ENCODE measurements at places on chromosomes 4 and X. TPM values are rescaled to one million over a fixed set of nuclear protein-coding genes. Genes with fewer than 3 reads are reported as not detected.

DNA sequence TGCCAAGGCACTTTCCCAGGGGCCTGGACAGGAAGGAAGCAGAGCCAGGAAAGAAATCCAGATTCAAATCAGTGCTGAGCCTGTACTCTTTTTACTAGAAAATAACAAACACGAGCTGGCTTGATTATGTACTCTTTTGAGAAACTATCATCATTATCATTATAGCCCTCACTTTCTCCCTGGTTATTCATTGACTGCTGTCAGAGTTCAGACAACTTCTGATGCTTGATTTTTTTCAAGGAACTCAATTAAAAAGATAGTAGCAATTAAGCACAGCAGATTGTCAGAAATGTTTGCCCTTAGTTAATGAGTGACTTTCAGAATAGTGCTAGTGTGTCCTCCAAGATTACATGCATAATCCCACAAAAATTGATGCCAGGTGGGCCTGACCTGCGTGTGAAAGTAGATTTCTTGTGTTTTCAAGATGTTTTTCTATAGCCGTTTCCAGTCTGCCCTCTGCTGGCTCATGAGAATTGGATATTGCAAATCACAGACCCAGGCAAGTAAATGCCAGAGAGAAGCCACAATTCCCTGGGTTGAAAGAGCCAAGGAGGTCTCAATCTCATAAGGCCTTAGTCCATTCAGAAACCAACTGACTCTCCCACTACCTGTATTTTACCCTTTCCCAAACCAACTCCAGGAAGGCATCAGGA lies 14.3 kb upstream of the PNPLA4 start:
- DNase-seq: no peak
- no peaks in the 10 kb centered on the region for H3K36me3 ChIP-seq
- no peak overlapping the region for H3K4me3 ChIP-seq
- H3K4me1 ChIP-seq: no peaks in the 10 kb centered on the region
- H3K27me3 ChIP-seq: no peaks in the 10 kb centered on the region

GRCh38 chr4:37561803-37562207 lies 124.4 kb downstream of the RELL1 start:
- H3K27ac ChIP-seq: no peak overlapping the region
- no peak overlapping the region for H3K4me3 ChIP-seq
- no peaks in the 10 kb centered on the region for H3K4me1 ChIP-seq
- H3K36me3 ChIP-seq: no peaks in the 10 kb centered on the region
- H3K27me3 ChIP-seq: no peaks in the 10 kb centered on the region

DNA sequence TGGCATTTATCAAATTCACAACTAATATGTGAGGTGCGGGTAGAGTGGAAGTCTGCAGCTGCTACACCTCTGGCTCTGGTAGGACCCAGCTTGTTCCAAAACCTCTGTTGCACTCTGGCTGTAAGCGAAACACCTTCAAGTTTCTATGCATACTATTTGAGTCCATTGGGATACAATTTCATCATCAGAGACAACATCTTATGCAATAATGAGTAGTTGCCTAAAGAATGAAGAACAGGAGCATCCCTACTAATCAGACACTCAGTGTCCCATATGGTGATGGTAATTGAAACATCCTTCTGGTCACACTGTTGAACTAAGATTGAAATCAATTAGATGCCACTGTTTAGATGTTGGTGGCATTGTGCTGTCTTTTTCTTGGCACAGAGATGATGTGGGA lies 178.4 kb downstream of the MGST2 start:
- H3K4me1 ChIP-seq: no peaks in the 10 kb centered on the region
- H3K27ac ChIP-seq: peak overlapping the region; percentile 42
- H3K4me3 ChIP-seq: no peak overlapping the region
- H3K27me3 ChIP-seq: no peaks in the 10 kb centered on the region

- no peaks in the 10 kb centered on the region for H3K27me3 ChIP-seq
- no peaks in the 10 kb centered on the region for H3K4me1 ChIP-seq
- H3K4me3 ChIP-seq: no peak overlapping the region
- H3K36me3 ChIP-seq: no peaks in the 10 kb centered on the region
Observed at GRCh38 chr4:147060151-147060931, 114.7 kb upstream of the TTC29 start.

DNA sequence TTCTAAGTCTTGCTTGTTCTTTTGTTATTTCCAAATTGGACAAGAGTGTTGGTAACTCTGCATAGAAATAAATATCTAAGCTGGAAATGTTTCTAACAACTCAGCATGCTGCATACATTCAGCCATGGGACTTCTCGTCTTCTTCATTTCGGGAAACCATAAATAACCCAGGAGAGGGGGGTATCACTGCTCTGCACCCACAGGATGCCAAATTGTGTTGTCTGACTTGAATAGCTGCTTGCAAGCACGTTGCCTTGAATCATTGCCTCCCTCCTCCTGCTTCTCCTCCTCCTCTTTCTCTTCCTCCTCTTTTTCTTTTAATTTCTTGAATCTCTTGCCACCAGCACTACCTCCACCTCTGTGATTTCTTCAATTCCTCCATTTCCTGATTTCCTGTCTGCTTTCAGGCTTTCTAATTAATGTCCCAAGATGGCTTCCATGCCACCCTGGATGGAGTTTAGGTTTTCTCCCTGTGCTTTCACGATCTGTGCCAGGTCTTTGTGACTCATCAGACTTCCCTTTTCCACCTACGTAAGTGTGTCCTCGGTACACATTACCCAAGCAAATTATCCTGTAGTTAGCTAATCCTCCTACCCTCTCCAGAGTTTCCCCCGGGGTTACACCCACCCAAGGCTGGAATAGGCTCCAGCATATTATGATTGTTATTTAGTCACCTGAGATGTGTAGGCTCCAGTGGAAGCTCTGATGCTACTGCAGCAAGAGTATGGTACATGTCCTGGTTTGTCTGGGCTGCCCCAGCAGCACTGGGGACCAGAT lies 122.6 kb upstream of the VCX3B start:
- no peak for DNase-seq
- no peaks in the 10 kb centered on the region for H3K4me1 ChIP-seq
- H3K27me3 ChIP-seq: no peaks in the 10 kb centered on the region

- H3K4me1 ChIP-seq: no peaks in the 10 kb centered on the region
- H3K27me3 ChIP-seq: no peaks in the 10 kb centered on the region
- no peak overlapping the region for H3K4me3 ChIP-seq
- H3K27ac ChIP-seq: no peak overlapping the region
Observed at GRCh38 chrX:29043746-29044145, 456.5 kb downstream of the IL1RAPL1 start.

DNA sequence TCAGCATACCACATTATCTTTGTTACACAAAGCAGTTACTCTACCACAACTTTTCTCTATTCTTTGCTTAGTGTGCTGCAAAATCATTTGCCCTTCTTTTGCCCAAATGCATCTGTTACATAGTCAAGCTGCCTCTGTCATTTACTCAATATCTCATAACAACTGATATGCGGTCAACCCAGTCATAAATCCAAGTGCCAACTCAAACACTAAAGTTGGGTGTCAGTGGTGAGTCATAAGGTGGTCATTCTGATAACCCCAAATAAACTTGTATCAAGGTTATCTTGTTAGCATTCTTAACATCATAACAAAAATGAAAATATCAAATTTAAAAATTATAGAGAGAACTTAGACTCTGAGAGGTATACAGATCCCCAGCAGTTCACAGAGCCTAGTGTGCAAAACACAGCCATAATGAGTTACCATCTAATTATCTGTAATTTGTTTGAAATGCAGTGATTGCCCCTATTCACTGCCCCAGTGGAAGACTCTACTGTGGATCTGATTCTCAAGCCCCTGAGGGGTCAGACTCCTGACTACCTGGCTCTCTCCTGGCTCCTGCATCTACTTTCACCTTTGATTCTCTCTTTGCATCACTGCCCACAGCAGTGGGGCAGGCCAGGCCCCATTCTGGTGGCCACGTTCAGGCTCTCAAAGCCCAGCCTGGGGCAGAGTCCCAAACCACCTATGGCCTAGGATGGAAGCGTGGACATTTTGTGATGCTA lies 29.2 kb downstream of the TBC1D9 start:
- peaks cover 38% of the 10 kb centered on the region for H3K4me1 ChIP-seq
- H3K27me3 ChIP-seq: no peaks in the 10 kb centered on the region
- no peak for DNase-seq
- no peaks in the 10 kb centered on the region for H3K36me3 ChIP-seq
- peak overlapping the region; percentile 37 for H3K27ac ChIP-seq

GRCh38 chrX:53048169-53049126 lies at the start of gene GPR173:
GPR173 (plus strand) TSS chrX:53048789; CDS start chrX:53076622, 27,833 bp downstream.
- no peaks in the 10 kb centered on the region for H3K4me1 ChIP-seq
- H3K27me3 ChIP-seq: no peaks in the 10 kb centered on the region
- peak within 1 kb of the TSS; percentile 15 for H3K4me3 ChIP-seq

- no peaks in the 10 kb centered on the region for H3K27me3 ChIP-seq
- H3K36me3 ChIP-seq: no peaks in the 10 kb centered on the region
- H3K27ac ChIP-seq: no peak overlapping the region
- DNase-seq: no peak
- H3K4me1 ChIP-seq: no peaks in the 10 kb centered on the region
- H3K4me3 ChIP-seq: no peak overlapping the region
Observed at GRCh38 chr4:26780539-26780938, 80.1 kb upstream of the STIM2 start.

- H3K4me3 ChIP-seq: no peak overlapping the region
- H3K4me1 ChIP-seq: peaks cover 4% of the 10 kb centered on the region
- H3K36me3 ChIP-seq: no peaks in the 10 kb centered on the region
- H3K27me3 ChIP-seq: peaks cover 63% of the 10 kb centered on the region
- no peak overlapping the region for H3K27ac ChIP-seq
- DNase-seq: no peak
Observed at GRCh38 chr4:42149004-42149403, 3.5 kb downstream of the BEND4 start.

GRCh38 chrX:153387987-153388721 lies 13.0 kb downstream of the PNMA6E start:
- no peak overlapping the region for H3K4me3 ChIP-seq
- H3K4me1 ChIP-seq: no peaks in the 10 kb centered on the region
- DNase-seq: no peak
- no peaks in the 10 kb centered on the region for H3K27me3 ChIP-seq
- no peaks in the 10 kb centered on the region for H3K36me3 ChIP-seq
- H3K27ac ChIP-seq: no peak overlapping the region

- no peak overlapping the region for H3K27ac ChIP-seq
- H3K36me3 ChIP-seq: no peaks in the 10 kb centered on the region
- H3K4me1 ChIP-seq: no peaks in the 10 kb centered on the region
- no peak overlapping the region for H3K4me3 ChIP-seq
- peaks cover 6% of the 10 kb centered on the region for H3K27me3 ChIP-seq
Observed at GRCh38 chr4:7086384-7086783, 18.5 kb upstream of the GRPEL1 start.

DNA sequence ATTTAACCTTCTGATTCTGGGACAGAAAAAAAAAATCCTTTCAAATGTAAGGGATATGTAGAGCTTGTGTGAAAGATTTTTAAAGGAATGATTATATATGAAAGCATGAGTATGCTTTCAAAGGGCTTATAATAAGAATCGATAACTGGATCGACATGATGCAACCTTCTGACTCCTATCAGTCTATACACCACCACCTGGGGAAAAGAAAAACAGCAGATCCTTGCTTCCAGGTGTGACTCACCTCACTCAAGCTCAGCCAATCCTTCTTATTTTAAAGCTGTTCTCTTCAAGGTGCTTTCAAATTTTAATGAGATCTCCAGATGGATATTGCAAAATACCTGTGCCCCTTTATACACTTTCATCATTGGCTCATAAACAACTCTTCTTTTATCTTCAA lies 102.1 kb upstream of the EDNRA start:
- no peaks in the 10 kb centered on the region for H3K4me1 ChIP-seq
- no peaks in the 10 kb centered on the region for H3K27me3 ChIP-seq
- no peak overlapping the region for H3K27ac ChIP-seq
- H3K4me3 ChIP-seq: no peak overlapping the region
- DNase-seq: no peak
- no peaks in the 10 kb centered on the region for H3K36me3 ChIP-seq

GRCh38 chr4:175412746-175413145 lies 399.3 kb downstream of the GPM6A start:
- DNase-seq: no peak
- no peak overlapping the region for H3K27ac ChIP-seq
- no peak overlapping the region for H3K4me3 ChIP-seq
- H3K27me3 ChIP-seq: no peaks in the 10 kb centered on the region

GRCh38 chr4:6327220-6327917 lies 57.7 kb downstream of the WFS1 start:
- no peaks in the 10 kb centered on the region for H3K4me1 ChIP-seq
- no peak overlapping the region for H3K4me3 ChIP-seq
- peak; percentile 83 for DNase-seq
- no peaks in the 10 kb centered on the region for H3K36me3 ChIP-seq

GRCh38 chr4:105470766-105471165 lies 3.1 kb downstream of the PPA2 start:
- peaks cover 13% of the 10 kb centered on the region for H3K4me1 ChIP-seq
- no peak overlapping the region for H3K4me3 ChIP-seq
- DNase-seq: no peak
- no peaks in the 10 kb centered on the region for H3K27me3 ChIP-seq

DNA sequence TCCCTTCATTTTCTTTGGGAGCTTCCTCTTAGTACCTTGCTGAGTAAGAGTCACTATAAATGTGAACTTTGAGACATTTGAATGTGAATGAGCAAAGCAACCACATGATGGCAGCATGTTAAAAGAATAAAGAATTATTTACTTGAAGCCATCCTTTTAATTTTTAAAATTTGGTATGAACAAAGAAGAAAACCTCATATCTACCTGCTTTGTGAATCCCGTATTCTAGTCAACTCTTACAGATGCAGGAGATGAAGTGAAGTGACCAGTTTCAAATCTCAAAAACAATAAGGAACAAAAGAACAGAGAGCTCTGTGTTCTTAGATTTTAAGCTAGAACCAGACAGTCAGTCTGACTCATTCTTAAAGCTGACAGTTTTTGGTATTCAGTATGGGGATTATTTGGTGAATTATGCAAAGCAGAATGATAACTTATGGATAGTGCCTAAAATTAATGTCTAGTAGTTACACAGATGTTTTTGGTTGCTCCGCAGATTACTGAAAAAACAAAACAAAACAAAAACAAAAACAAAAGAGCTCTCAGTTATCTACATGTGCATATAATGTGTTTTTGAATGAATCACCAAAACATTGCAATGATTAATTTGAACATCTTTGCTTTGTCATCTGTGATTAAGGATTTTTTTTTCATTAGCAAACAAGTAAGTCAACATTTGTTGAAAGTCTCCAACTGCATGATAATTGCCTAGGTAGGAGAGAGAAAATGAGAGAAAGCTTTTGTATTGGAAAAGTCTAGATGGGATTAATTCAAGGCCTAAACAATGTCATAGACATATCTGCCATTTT lies 48.2 kb upstream of the H2AZ1 start:
- H3K4me3 ChIP-seq: no peak overlapping the region
- no peaks in the 10 kb centered on the region for H3K36me3 ChIP-seq
- H3K27me3 ChIP-seq: no peaks in the 10 kb centered on the region
- no peaks in the 10 kb centered on the region for H3K4me1 ChIP-seq

The MTNR1A gene
- 0.17 TPM for polyA plus RNA-seq

The CT45A3 gene
- polyA plus RNA-seq: 13.9 TPM

The GRID2 gene
- 0.14 TPM for polyA plus RNA-seq

The VCX gene
- polyA plus RNA-seq: not detected

Measured in left lung (tissue), 14 donors.